ENCODE measurements at places on chromosomes 1 and 21. TPM values are rescaled to one million over a fixed set of nuclear protein-coding genes. Genes with fewer than 3 reads are reported as not detected.

The HOOK1 gene
- polyA plus RNA-seq: 0.45 TPM

The SYNC gene
- polyA plus RNA-seq: 11.6 TPM

The PDZK1 gene
- polyA plus RNA-seq: 1.3 TPM

The CLDN19 gene
- 0.03 TPM for polyA plus RNA-seq

The CYP4Z1 gene
- not detected for polyA plus RNA-seq

The ADGRL4 gene
- polyA plus RNA-seq: not detected

The MSH4 gene
- polyA plus RNA-seq: 0.03 TPM

The DNASE2B gene
- polyA plus RNA-seq: not detected

The EYA3 gene
- polyA plus RNA-seq: 6.2 TPM

The S100A1 gene
- polyA plus RNA-seq: 0.67 TPM

The NUP210L gene
- not detected for polyA plus RNA-seq

The CFHR1 gene
- polyA plus RNA-seq: 0.63 TPM

The PCP4L1 gene
- not detected for polyA plus RNA-seq

The AHCYL1 gene
- 133 TPM for polyA plus RNA-seq

The CYP4A22 gene
- polyA plus RNA-seq: not detected

The KRTAP13-2 gene
- polyA plus RNA-seq: not detected

The C8A gene
- polyA plus RNA-seq: not detected

The PRKAA2 gene
- polyA plus RNA-seq: 3.8 TPM

The FAM72C gene
- polyA plus RNA-seq: 10.9 TPM

The VHLL gene
- polyA plus RNA-seq: not detected

The RXFP4 gene
- not detected for polyA plus RNA-seq

The MYOM3 gene
- polyA plus RNA-seq: 8.5 TPM

The HFM1 gene
- 0.08 TPM for polyA plus RNA-seq

The DNAJC6 gene
- polyA plus RNA-seq: 2.8 TPM

The SLC30A10 gene
- 0.03 TPM for polyA plus RNA-seq

The LCE6A gene
- not detected for polyA plus RNA-seq

The MYCL gene
- 0.62 TPM for polyA plus RNA-seq

The TCHH gene
- polyA plus RNA-seq: 0.07 TPM

The ZYG11B gene
- polyA plus RNA-seq: 5.5 TPM

The RGS2 gene
- 20.1 TPM for polyA plus RNA-seq

The MROH9 gene
- polyA plus RNA-seq: not detected

The AIRE gene
- polyA plus RNA-seq: not detected

The LTN1 gene
- 6.9 TPM for polyA plus RNA-seq

The SLAMF6 gene
- not detected for polyA plus RNA-seq

The RNF2 gene
- polyA plus RNA-seq: 16.6 TPM

The TSPEAR gene
- not detected for polyA plus RNA-seq

The CYP4A11 gene
- polyA plus RNA-seq: not detected

Measured in A549 (cell line).